ENCODE measurements at places on chromosomes 13 and 19. TPM values are rescaled to one million over a fixed set of nuclear protein-coding genes. Genes with fewer than 3 reads are reported as not detected.

GRCh38 chr13:20378721-20379120, 146.6 kb upstream of the GJB6 start:
- no peak overlapping the region for H3K4me3 ChIP-seq
- H3K27ac ChIP-seq: no peak overlapping the region
- no peaks in the 10 kb centered on the region for H3K4me1 ChIP-seq
- H3K36me3 ChIP-seq: no peaks in the 10 kb centered on the region
- DNase-seq: no peak

GRCh38 chr13:114132419-114133121, at the start of gene RASA3:
TSS of gene RASA3 (minus strand) at chr13:114132623. CDS start at chr13:114132489, 134 bp downstream.
- H3K4me1 ChIP-seq: peaks cover 48% of the 10 kb centered on the region
- H3K27ac ChIP-seq: peak within 1 kb of the TSS; percentile 84
- H3K4me3 ChIP-seq: peak within 1 kb of the TSS; percentile 97

DNA sequence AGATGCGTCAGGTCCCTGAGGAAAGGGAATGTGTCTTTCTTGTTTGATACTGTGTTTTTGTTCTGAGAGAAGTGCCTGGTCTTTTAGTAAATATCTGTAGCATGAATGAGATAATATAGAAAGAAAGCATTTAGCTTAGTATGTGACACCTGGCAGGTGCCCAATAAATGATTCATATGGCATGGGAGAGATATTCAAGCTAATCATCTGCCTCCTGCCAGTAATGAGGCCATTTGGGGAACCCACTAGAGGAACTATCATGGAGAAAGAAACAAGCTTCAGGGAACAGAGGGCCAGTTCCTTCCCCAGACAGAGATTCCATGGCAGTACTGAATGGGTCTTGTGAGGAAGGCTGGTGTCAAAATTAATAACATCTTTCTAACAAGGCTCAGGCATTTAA, 603.9 kb downstream of the DCT start:
- no peak overlapping the region for H3K4me3 ChIP-seq
- no peak overlapping the region for H3K27ac ChIP-seq
- H3K4me1 ChIP-seq: no peaks in the 10 kb centered on the region

ELSPBP1 gene
- not detected for total RNA-seq

TLE6 gene
- total RNA-seq: 0.49 TPM

DNA sequence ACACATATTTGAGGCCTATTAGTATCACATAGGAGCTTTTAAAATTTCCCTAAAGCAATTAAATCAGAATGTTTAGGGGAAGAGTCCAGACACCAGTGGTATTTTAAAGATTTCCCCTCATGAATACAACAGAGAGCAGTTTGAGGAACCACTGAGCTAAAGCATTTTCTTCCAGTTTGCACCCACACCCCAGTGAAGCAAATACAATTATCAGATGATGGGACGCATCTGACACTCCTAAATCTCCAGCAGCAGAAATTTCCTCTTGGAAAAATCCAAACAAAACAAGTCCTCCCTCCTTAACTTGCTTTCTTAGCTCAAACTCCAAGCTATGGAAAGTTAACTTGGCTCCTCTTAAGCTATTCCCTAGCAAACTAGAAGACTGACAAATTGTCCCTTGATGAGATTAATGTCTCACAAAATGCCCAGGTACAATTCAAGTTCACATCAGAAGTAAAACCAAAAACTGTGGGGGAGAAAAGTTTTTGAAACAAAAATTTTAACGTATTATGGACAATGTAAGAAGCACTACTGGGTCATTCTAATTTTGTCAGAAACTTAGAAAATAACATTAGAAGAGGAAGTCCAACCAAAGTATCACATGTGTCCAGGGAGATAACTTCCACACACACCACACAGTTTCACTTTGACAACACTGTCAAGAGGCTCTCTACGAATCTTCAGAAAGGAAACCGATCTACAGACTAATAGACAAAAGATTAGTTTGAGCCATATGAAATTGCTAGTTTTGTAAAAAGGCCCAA, 74.1 kb downstream of the ABCC4 start:
- no peak overlapping the region for H3K27ac ChIP-seq
- no peaks in the 10 kb centered on the region for H3K27me3 ChIP-seq
- no peak overlapping the region for H3K4me3 ChIP-seq
- H3K36me3 ChIP-seq: no peaks in the 10 kb centered on the region
- H3K4me1 ChIP-seq: peaks cover 12% of the 10 kb centered on the region

DNA sequence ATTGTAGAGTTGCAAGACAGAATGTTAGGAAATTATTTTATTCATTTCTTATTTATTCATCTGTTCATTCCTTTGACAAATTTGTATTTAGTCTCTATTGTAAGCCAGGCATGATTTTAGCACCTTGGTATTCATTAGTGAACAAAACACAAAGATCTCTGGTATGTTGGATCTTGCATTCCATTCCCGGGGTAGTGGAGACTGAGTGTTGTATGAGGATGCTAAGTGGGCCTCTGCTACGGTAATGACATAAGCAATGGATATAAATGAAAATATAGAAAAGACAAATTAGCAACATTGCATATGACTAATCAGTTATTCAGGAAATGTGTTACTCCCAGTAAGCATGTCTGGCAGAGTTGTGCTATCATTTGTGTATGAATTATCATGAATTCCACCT, 449.3 kb downstream of the PCDH17 start:
- H3K27ac ChIP-seq: no peak overlapping the region
- H3K27me3 ChIP-seq: no peaks in the 10 kb centered on the region
- H3K36me3 ChIP-seq: no peaks in the 10 kb centered on the region
- DNase-seq: no peak

- DNase-seq: no peak
- peaks cover 15% of the 10 kb centered on the region for H3K4me1 ChIP-seq
- no peaks in the 10 kb centered on the region for H3K36me3 ChIP-seq
- H3K27ac ChIP-seq: no peak overlapping the region
- H3K4me3 ChIP-seq: no peak overlapping the region
These were observed 145.2 kb downstream of the USP12 start for GRCh38 chr13:27026396-27026795.

RASL11A gene
- total RNA-seq: 0.70 TPM

- peaks cover 26% of the 10 kb centered on the region for H3K36me3 ChIP-seq
- H3K27ac ChIP-seq: no peak overlapping the region
- DNase-seq: no peak
- H3K27me3 ChIP-seq: no peaks in the 10 kb centered on the region
These were observed 13.1 kb downstream of the SH2D3A start for GRCh38 chr19:6754136-6754535.

ZNF415 gene
- total RNA-seq: 1.3 TPM

FLT3 gene
- 0.39 TPM for total RNA-seq

- no peak overlapping the region for H3K27ac ChIP-seq
- H3K4me1 ChIP-seq: no peaks in the 10 kb centered on the region
- no peaks in the 10 kb centered on the region for H3K27me3 ChIP-seq
- no peak overlapping the region for H3K4me3 ChIP-seq
- DNase-seq: no peak
These were observed 40.9 kb downstream of the CLDN10 start for GRCh38 chr13:95593462-95593861.

DNA sequence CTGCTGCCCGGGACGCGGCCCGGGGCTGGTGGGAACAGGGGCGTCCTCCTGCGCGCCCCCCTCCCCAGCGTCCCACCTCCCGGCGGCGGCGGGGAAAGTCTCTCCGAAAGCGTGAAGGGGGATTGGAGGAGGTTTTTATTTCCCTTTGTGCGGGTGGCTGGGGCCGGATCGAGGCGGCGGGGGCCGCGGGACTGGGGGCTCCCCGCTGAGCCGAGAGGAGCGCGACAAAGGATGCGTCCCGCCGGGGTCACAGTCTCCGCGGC, 132 bp downstream of the SHD start:
- H3K36me3 ChIP-seq: no peaks in the 10 kb centered on the region
- H3K27me3 ChIP-seq: peaks cover 9% of the 10 kb centered on the region
- H3K4me1 ChIP-seq: peaks cover 12% of the 10 kb centered on the region

RXFP2 gene
- total RNA-seq: not detected

- DNase-seq: no peak
- no peak overlapping the region for H3K27ac ChIP-seq
- H3K4me1 ChIP-seq: peaks cover 12% of the 10 kb centered on the region
- peaks cover 31% of the 10 kb centered on the region for H3K36me3 ChIP-seq
- H3K27me3 ChIP-seq: no peaks in the 10 kb centered on the region
These were observed 20.9 kb downstream of the POU2F2 start for GRCh38 chr19:42111384-42111783.

DNA sequence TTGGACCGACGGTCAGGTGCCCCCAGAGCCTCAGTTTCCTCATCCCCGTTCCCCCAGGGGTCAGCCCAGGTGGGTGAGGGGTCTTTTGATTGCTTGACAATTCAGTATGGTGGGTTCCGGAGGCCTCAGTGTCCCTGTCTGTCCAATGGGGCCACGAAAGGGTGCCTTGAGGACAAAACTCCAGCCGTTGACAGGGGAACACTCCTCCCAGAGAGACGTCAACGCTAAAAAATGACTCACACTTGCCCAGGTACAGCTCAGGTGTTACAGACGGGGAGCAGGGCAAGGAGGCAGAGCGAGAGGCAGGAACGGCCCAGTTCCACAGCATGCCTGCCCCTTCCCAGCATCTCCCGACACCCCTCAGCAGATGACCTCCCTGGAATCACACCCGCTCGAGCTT, 1.8 kb downstream of the TNFAIP8L1 start:
- H3K4me3 ChIP-seq: no peak overlapping the region
- DNase-seq: no peak
- H3K27me3 ChIP-seq: no peaks in the 10 kb centered on the region
- peaks cover 36% of the 10 kb centered on the region for H3K4me1 ChIP-seq
- no peaks in the 10 kb centered on the region for H3K36me3 ChIP-seq

APOE gene
- 0.45 TPM for total RNA-seq

ZNF132 gene
- 1.5 TPM for total RNA-seq

DENND1C gene
- 175 TPM for total RNA-seq

GRCh38 chr13:32039528-32039927, 8.0 kb downstream of the FRY start:
- peaks cover 3% of the 10 kb centered on the region for H3K4me1 ChIP-seq
- DNase-seq: no peak
- H3K36me3 ChIP-seq: no peaks in the 10 kb centered on the region
- H3K4me3 ChIP-seq: no peak overlapping the region
- no peaks in the 10 kb centered on the region for H3K27me3 ChIP-seq

DNA sequence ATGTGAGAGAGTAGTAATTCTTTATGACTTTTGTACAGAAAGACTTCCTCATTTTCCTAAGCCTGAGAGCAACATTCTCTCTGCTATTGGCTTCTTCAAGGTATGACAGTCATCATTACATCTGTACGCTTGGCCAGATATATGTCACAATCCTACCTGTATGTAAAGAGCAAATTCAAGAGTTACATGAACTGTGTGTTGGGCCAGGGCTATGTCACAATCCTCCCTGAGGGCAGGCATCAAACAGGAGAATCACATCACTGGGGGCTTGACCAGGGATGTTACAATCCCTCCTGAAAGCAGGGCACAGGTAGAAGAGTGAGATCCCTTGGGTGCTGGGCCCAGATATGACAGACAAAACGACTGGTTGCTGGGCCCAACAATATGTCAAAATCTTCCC, 9.8 kb upstream of the ZNF724 start:
- peaks cover 17% of the 10 kb centered on the region for H3K36me3 ChIP-seq
- DNase-seq: no peak
- H3K27ac ChIP-seq: no peak overlapping the region
- H3K4me1 ChIP-seq: no peaks in the 10 kb centered on the region
- no peaks in the 10 kb centered on the region for H3K27me3 ChIP-seq
- H3K4me3 ChIP-seq: no peak overlapping the region

BRSK1 gene
- total RNA-seq: 6.0 TPM

KCNRG gene
- 0.61 TPM for total RNA-seq

GRCh38 chr19:9130965-9131364, 4.2 kb upstream of the OR7G3 start:
- H3K4me1 ChIP-seq: no peaks in the 10 kb centered on the region
- H3K27me3 ChIP-seq: peaks cover 4% of the 10 kb centered on the region
- no peak for DNase-seq
- H3K4me3 ChIP-seq: no peak overlapping the region

GRCh38 chr19:30445385-30445784, 73.2 kb downstream of the ZNF536 start:
- no peak overlapping the region for H3K27ac ChIP-seq
- no peaks in the 10 kb centered on the region for H3K36me3 ChIP-seq
- H3K4me1 ChIP-seq: no peaks in the 10 kb centered on the region
- DNase-seq: no peak

LAIR1 gene
- 163 TPM for total RNA-seq

- H3K4me1 ChIP-seq: no peaks in the 10 kb centered on the region
- H3K4me3 ChIP-seq: no peak overlapping the region
- H3K27me3 ChIP-seq: no peaks in the 10 kb centered on the region
These were observed 146.0 kb downstream of the NDFIP2 start for GRCh38 chr13:79626924-79627323.

DNA sequence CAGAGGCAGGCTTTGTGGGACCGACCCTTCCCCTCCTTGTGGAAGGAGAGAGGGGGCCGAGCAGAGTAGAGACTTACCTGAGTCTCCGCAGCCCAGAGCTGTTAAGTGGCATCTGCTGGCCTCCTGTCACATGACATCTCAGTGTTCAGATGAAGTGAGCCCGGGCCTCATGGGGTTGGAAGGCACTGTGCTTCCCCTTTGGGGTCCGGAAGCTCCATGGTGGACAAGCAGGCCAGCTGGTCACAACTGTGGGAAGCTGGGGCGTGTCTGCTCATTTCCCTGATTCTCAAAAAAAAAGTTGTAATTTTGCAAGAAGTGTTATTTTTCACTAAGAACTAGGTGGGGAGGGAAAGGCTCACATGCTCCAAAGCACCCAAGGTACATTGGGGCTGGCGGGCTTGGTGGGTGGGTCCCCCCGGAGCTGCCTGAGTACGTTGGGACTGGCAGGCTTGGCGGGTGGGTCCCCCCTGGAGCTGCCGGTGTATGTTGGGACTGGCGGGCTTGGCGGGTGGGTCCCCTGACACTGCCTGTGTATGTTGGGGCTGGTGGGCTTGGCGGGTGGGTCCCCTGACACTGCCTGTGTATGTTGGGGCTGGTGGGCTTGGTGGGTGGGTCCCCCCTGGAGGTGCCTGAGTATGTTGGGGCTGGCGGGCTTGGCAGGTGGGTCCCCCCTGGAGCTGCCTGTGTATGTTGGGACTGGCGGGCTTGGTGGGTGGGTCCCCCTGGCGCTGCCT, 18.2 kb upstream of the DCUN1D2 start:
- H3K27me3 ChIP-seq: no peaks in the 10 kb centered on the region
- H3K36me3 ChIP-seq: peaks cover 22% of the 10 kb centered on the region
- H3K27ac ChIP-seq: no peak overlapping the region
- H3K4me3 ChIP-seq: no peak overlapping the region
- no peak for DNase-seq
- H3K4me1 ChIP-seq: no peaks in the 10 kb centered on the region

All from natural killer cell (primary cell).